DMS 273 treated with DMSO at 0.1 percent for 48 hours (cell line): ENCODE measurements at places on chromosomes 6 and 20.

- DNase-seq, result no peak
Measured at GRCh38 chr20:45972500-45973183, 639 bp upstream of the ZNF335 start.

GRCh38 chr6:144935661-144936060, 650.5 kb downstream of the UTRN start:
- no peak for DNase-seq

DNA sequence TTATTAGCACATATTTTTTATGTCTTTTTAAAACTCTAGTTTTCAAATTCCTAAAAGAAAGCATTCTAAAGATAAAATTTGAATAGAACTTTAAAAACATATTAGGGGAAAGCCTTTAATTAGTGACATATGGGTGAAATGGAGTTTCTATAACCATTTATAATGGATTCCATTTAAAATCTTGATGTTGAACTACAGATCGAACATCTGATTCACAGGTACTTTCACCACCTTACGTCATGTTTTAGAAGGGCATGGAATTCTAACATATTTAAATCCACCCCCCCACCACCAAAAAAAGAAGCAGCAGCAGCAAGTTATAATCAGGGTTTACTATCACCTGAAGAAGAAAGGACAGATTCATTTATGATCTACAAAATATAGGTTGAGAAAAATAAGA, 298.4 kb downstream of the SMOC2 start:
- DNase-seq, result no peak

GRCh38 chr6:107509506-107509905, 19.6 kb downstream of the SOBP start:
- no peak for DNase-seq

- DNase-seq, result no peak
Measured at GRCh38 chr6:42446996-42447395, 4.7 kb downstream of the TRERF1 start.

DNA sequence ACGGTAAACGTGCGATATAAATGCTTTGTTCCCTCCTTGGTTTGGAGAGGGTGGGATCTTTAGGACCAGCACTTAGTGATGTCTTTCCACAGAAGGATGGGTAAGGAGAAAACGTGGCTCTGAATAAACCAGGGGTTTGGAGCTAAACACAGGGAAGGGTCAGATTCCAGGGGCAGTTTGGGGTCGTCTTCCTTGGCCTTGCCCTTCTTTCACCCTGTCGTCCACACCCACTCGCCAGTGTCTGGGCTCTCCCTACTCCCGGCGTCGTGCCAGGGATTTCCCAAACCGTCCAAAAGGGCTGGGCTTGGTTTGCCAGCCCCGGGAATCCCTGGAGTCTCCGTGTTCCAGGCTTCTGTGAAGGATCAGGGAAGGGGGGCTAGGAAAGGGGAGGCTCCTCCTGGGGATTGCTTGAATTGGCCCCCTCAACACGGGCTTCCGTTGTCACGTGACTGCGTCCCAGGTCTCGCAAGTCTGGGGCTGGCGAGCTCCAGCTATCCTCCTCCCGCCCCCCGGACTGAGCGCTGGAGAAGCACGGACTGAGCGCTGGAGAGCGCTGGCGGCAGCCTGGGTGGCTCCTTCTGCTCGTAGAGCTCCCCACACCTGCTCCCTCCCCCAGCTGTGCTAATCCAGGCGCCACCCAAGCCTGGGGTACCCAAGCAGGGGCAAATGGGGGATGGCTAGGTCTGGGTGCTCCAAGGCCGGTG, 9.4 kb upstream of the ARMC12 start:
- DNase-seq, result peak; percentile 60

GRCh38 chr6:123810214-123810613, 6.5 kb downstream of the NKAIN2 start:
- DNase-seq, result no peak

GRCh38 chr6:131575834-131576478, 2.9 kb downstream of the ARG1 start:
- no peak for DNase-seq

DNA sequence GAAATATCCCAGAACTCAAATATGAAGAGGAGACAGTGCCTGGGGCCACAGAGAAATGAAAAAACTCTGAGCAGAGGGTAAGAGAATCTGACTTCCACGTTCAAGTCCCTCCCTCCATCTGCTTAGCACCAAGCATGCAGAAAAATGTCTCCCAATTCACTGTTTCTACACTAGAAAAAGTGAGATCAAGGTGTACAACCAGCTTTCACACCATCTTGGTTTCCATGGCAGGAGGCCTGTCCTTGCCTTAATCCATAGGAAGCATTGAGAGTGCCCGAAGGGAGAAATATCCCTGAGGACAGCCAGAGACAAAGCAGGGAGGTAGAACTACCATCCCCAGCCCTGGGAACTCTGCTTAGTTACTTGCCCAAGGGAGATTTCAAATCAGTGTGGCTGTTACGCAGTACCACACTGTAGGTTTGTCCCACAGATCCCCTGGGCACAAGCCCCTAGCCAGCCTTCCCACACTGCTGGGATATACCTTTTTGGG, 82.9 kb downstream of the SCML4 start:
- DNase-seq, result no peak

- no peak for DNase-seq
Measured at GRCh38 chr6:108875161-108875555, 26.9 kb downstream of the ARMC2 start.

DNA sequence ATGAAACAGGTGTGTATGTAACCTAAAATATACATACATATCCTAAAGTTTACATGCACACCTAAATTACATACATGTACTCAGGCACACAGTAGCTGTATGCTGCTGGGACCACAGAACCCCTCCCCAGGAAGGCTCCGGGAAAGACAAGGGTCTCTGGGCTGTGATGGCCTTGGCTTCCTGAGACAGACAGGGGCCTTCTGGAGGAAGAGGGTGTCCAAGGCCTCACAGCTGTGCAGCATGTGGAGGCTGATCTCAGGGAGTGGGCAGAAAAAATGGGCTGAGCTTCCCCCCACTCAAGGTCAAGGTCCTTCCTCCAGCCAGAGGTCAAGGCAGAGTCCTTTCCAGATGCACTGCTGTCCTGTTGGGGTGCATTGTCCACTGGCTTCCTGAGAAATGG, 129.1 kb upstream of the THBS2 start:
- DNase-seq, result no peak

DNA sequence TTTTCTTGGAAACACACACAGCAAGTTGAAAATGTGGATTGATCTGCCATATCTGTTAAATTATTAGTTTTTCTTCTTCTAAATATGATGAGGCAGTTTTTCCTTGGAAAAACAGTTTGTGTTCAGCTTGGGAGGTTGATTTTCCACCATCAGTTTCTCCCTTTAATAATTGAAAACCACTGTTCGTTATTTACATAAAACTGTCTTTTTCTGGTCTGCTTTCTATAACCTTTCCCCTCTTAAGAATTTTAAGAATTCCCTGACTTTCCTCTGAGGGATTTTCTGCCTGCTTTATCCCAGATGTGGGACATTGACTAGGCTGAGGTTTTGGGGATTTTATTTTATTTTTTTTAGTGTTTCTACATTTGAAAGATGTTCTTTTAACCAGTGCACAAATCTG, 27.2 kb downstream of the DSE start:
- DNase-seq, result no peak

- no peak for DNase-seq
Measured at GRCh38 chr6:135300576-135300975, 119.5 kb downstream of the MYB start.

GRCh38 chr6:157909282-157909664, 72.4 kb upstream of the SYNJ2 start:
- DNase-seq, result no peak

- DNase-seq, result no peak
Measured at GRCh38 chr20:13251106-13251903, 30.2 kb downstream of the ISM1 start.

- no peak for DNase-seq
Measured at GRCh38 chr20:45343532-45344167, 4.6 kb downstream of the SDC4 start.

DNA sequence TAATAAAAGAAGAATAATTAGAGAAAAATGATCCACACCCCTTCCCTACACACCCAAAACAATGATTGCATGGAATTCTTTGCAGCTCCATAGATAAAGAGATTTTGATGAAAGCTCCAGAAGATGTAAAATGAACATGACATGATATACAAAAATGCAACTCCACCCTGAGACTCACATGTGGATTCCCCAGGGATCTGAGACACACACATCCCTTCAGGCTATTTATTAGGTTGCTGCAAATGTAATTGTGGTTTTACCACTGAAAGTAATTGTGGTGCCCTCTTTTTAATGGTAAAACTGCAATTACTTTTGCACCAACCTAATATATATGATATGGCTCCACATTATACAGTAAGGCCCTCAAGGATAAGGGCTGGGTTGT, 40.4 kb upstream of the TBC1D7 start:
- no peak for DNase-seq

- no peak for DNase-seq
Measured at GRCh38 chr6:26235302-26235670, 129.7 kb upstream of the BTN3A2 start.

DNA sequence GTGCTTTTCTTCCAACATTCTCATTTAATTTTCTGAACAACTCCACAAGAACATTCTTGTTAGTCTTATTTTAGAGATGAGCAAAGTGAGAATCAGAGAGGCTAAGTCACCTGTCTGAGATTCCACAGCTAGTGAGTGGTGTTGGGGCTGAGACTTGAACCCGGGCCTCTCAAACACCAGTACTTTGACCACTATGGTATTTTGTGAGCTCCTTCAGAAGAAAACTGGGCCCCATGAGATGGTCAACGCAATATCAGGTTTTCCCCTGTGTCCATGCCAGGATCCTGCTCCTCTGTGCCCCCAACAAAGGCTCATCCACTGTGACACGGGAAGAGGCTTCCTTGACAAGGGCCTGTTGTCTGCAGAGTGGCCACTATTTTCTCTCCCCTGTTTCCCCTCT, 51.9 kb downstream of the MAFB start:
- DNase-seq, result no peak

- DNase-seq, result no peak
Measured at GRCh38 chr20:63118303-63119120, 97.4 kb downstream of the YTHDF1 start.

- no peak for DNase-seq
Measured at GRCh38 chr20:5910186-5910585, 40.1 kb downstream of the TRMT6 start.

- DNase-seq, result no peak
Measured at GRCh38 chr6:26273673-26274588, 91.1 kb upstream of the BTN3A2 start.

DNA sequence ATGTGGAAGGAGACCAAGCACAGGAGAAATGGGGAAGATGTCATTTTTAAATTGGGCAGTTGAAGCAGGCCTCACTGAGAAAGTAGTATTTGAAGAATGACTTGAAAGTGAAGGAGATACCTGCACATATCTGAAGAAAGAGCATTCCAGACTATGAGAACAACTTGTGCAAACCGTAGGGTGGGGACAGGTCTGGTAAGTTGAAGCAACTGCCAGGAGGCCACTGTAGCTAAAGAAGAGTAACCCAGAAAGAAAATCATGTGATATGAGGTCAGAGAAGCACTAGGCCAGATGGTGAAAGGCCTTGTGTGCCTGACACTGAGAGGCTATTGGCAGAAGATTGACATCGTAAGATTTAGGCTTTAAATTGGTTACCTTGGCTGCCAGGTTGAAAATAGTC, 4.7 kb upstream of the SUPT3H start:
- no peak for DNase-seq

- no peak for DNase-seq
Measured at GRCh38 chr6:134315189-134315588, 2.7 kb downstream of the SGK1 start.

GRCh38 chr6:5302220-5302946, 41.1 kb downstream of the FARS2 start:
- peak; percentile 7 for DNase-seq

- peak; percentile 40 for DNase-seq
Measured at GRCh38 chr20:36506253-36506652, 35.1 kb upstream of the MYL9 start.

- no peak for DNase-seq
Measured at GRCh38 chr6:75633045-75633444, 31.4 kb downstream of the SENP6 start.

- DNase-seq, result no peak
Measured at GRCh38 chr6:157060440-157060952, 262.8 kb downstream of the TMEM242 start.

- DNase-seq, result no peak
Measured at GRCh38 chr6:129670634-129671033, 39.3 kb downstream of the ARHGAP18 start.

- no peak for DNase-seq
Measured at GRCh38 chr6:114301596-114302219, 41.1 kb downstream of the HS3ST5 start.

GRCh38 chr6:30626484-30627366, at the start of gene ATAT1:
Gene ATAT1 (plus strand): TSS chr6:30626874.
- DNase-seq, result peak; percentile 61

DNA sequence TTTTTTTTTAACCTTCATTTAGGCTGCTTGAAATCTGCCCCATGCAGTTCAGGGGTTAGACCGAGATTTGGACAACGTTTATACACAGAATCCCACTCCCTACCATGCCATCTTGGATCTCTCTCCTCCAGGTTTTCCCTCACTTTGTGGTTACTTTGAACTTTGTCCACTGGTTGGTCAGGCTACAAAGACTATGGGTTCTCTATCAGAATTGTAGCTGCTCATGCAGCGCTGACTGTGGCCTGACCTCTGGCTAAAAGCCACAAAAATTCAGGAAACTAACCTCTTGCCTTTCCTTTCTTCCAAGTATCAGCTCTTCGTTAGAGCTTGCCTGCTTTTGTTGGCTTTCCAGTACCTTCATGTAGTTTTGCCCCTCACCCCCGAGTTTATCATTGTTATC, 44.9 kb upstream of the KCNG1 start:
- DNase-seq, result no peak

GRCh38 chr6:118565311-118565960, 17.3 kb downstream of the PLN start:
- DNase-seq, result no peak

- no peak for DNase-seq
Measured at GRCh38 chr6:26249707-26249956, 115.4 kb upstream of the BTN3A2 start.

DNA sequence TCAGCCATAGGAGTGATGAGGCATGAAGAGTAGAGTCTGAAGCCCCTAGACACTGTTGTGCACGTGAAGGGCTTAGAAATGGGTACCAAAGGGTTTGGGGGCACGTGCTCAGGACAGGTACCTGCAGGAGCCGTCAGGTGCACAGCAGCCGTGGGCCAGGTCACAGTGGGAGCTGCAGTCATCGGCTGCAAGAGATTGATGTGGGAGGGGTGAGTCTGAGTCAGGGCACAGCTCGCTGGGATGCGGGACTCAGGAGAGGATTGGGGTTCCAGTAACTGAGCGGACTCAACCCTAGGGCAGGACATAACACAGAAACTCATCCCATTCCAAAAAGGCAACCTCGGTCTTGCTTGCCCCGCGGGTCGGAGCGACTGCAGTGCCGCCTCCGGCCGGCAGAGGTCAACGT, 1.1 kb downstream of the DLK2 start:
- peak; percentile 21 for DNase-seq
